Stimulated activated CD4-positive, alpha-beta T cell treated with anti-CD3 and anti-CD28 coated beads, Interleukin-15, amount 100 ng/mL, for 1 hour (primary cell): ENCODE measurements at places on chromosomes 2 and 18.

GRCh38 chr2:133841900-133842299 lies 273.6 kb upstream of the NCKAP5 start:
- DNase-seq, result no peak

DNA sequence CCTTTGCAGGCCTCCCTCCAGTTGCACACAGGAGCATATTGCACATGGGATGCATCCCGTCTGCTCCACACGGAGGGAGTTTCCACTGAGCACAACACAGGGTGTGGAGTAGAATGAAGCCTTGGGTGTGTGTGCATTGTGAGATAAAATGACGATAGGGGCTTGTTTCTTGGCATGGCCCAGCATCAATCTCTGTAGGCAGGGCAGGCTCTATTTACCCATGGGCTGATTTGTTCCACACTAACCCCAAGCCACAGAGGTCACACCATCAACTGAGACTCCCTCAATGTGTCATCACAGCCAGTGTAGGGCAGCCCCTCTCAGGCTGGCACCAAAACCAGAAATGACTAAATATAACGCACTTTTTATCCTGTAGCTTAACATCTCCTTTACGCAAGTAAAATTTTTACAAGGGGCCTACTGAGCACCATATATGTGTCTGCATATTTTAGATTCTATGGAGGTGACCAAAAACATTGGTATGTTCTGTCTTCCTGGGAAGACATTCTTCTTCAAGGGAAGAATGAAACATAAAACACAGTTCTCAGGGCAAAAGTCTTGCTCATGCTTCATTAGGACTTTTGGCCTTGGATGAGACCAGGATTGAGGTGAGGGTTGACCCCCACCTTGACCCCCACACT lies 2.7 kb upstream of the GKN1 start:
- DNase-seq, result no peak

- no peak for DNase-seq
Measured at GRCh38 chr2:70888366-70888922, 47.3 kb upstream of the ATP6V1B1 start.

DNA sequence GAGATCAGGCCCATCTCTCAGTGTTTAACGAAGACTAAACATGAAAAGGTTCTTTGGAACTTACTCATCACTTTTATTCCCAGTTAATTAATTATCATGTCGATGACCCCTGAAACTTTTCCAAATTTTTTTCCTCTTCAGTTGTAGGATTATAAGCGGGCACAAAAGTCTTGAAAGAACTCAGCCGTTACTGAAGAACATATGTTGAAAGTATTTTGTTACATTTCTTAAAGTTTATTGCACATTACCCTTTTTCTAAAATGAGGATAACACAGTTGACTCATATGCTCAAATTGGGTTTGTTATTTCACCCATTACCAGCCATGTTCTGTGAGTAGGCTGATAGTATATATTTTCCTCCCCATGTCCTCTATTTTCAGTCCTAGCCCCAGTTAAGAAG lies 75.9 kb upstream of the COL3A1 start:
- no peak for DNase-seq

DNA sequence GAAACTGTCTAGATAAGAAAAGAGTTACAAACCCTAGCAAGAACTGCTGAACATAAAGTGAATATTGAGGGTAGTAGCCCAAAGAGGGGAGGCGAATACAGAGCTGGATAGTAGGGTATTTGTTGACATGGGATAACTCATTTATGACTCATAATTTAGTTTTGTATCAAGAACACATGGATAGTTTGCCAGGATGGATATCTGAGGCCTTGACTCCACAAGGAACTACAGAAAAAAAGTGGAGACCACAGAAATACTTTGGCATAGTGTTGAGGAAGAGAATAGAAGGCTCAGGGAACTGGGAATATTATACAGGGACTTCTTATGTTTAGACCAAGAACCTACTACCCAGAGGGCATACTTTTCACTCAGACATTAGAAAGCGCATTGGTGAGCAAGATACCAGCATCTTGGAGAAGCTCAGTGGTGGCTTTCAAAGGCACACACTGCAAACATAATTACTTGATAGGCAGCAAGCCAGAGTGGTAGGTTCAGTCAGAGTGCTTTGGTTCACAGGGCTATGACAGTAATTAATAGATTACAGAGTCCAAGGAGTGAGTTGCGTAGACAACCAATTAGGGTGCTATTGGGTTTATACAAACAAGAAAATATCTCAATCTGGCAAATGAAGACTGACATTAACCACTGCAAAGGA lies 51.9 kb upstream of the ZBTB7C start:
- DNase-seq, result no peak

DNA sequence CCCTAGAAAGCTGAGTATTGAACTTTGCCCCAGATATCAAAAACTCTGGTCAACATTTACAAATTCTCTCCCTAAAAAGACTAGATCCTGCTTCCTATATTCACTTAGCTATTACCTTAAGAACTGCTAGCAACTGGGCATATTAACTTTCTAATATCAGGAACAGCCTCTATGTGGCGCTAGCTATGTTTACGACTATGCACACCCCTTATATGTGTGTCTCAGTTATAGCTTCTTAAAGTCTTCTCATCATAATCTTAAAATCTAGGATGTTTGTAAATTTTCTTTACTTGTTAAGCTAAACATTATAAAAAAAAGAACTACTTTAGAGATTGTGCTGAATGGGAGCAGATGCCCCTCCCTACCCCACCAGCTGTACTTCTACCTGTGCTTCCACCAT lies 1.7 kb upstream of the STAMBP start:
- no peak for DNase-seq

DNA sequence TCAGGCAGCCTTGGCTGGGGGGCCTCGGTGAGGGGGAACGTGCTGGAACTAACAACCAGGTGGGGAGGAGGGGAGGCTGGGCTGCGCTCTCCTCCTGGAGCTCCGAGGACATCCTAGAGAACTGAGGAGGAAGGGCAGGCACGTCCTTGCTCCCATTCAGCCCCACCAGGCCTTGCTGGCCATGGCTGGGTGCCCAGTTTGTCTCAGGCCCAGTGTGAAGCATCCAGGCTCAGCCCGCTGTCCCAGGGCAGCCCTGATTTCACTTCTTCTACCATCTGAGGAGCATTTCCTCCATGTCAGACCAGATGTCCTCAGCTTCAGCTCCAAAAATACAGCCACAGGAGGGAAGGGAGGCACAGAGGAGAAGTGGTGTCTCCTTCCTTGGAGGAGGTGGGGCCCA lies 125.4 kb downstream of the CELF4 start:
- DNase-seq, result no peak

GRCh38 chr2:230721712-230722111 lies 9.1 kb downstream of the CAB39 start:
- no peak for DNase-seq

- DNase-seq, result no peak
Measured at GRCh38 chr2:40512256-40512655, 60.4 kb upstream of the SLC8A1 start.
